Bronchial smooth muscle cell (primary cell): ENCODE measurements at places on chromosomes 16 and 17. TPM values are rescaled to one million over a fixed set of nuclear protein-coding genes. Genes with fewer than 3 reads are reported as not detected.

Gene CA7
- not detected in 2 replicates for total RNA-seq

Gene TAT
- not detected in 2 replicates for total RNA-seq

Gene USB1
- 11.2 and 14.3 TPM in 2 replicates for total RNA-seq

Gene KRTAP3-2
- not detected in 2 replicates for total RNA-seq

Gene MYH3
- 0.16 and 0.60 TPM in 2 replicates for total RNA-seq

Gene MT4
- total RNA-seq = not detected in 2 replicates

Gene CMTM4
- 3.5 and 6.5 TPM in 2 replicates for total RNA-seq

Gene ZP2
- total RNA-seq = not detected in 2 replicates

Gene PAGR1
- 12.1 and 12.3 TPM in 2 replicates for total RNA-seq

Gene CAPNS2
- total RNA-seq = 1.0 and 1.7 TPM in 2 replicates

Gene C17orf78
- total RNA-seq = not detected in 2 replicates

Gene CMTM2
- not detected in 2 replicates for total RNA-seq

Gene ARL17A
- total RNA-seq = 1.3 and 3.6 TPM in 2 replicates

Gene TBC1D3E
- not detected in 2 replicates for total RNA-seq

Gene AP2B1
- 56.2 and 82.9 TPM in 2 replicates for total RNA-seq

Gene CFAP20
- 21.7 and 25.1 TPM in 2 replicates for total RNA-seq

Gene AXIN2
- 3.3 and 4.2 TPM in 2 replicates for total RNA-seq

Gene PIP4K2B
- 30.1 and 51.9 TPM in 2 replicates for total RNA-seq

Gene TMEM235
- 0.16 TPM in 1 of 2 replicates, not detected in the other for total RNA-seq

Gene TBCD
- total RNA-seq = 53.3 and 65.3 TPM in 2 replicates

Gene MARVELD3
- not detected in 2 replicates for total RNA-seq

Gene RPAIN
- 45.2 and 46.5 TPM in 2 replicates for total RNA-seq

Gene ZNF469
- 2.5 and 3.3 TPM in 2 replicates for total RNA-seq

Gene KCNJ16
- under 0.01 and 0.09 TPM in 2 replicates for total RNA-seq

Gene NPW
- 0.47 and 0.60 TPM in 2 replicates for total RNA-seq

Gene HAP1
- total RNA-seq = under 0.01 and 0.26 TPM in 2 replicates

Gene KRT20
- total RNA-seq = not detected in 2 replicates

Gene TBC1D3K
- total RNA-seq = not detected in 2 replicates
